ENCODE measurements at places on chromosomes 13 and 19. TPM values are rescaled to one million over a fixed set of nuclear protein-coding genes. Genes with fewer than 3 reads are reported as not detected.

GRCh38 chr19:38289955-38290354 is 14.1 kb upstream of the C19orf33 start:
- H3K4me3 ChIP-seq, result no peak overlapping the region
- peaks cover 14% of the 10 kb centered on the region for H3K36me3 ChIP-seq
- H3K27me3 ChIP-seq, result no peaks in the 10 kb centered on the region

GRCh38 chr13:100298691-100299090 is 209.8 kb downstream of the PCCA start:
- H3K27ac ChIP-seq, result no peak overlapping the region
- no peaks in the 10 kb centered on the region for H3K36me3 ChIP-seq
- peaks cover 16% of the 10 kb centered on the region for H3K4me1 ChIP-seq
- no peaks in the 10 kb centered on the region for H3K27me3 ChIP-seq
- no peak overlapping the region for H3K4me3 ChIP-seq

GRCh38 chr19:35555301-35556005 is 8.0 kb downstream of the ATP4A start:
- H3K4me3 ChIP-seq, result no peak overlapping the region
- H3K36me3 ChIP-seq, result no peaks in the 10 kb centered on the region
- peak; percentile 84 for DNase-seq
- peaks cover 10% of the 10 kb centered on the region for H3K27me3 ChIP-seq
- peaks cover 8% of the 10 kb centered on the region for H3K4me1 ChIP-seq
- H3K27ac ChIP-seq, result no peak overlapping the region

LIN7B gene
- total RNA-seq, result 7.8 TPM

CACNG8 gene
- 3.9 TPM for total RNA-seq
